ENCODE measurements at places on chromosomes 1 and 21.

DNA sequence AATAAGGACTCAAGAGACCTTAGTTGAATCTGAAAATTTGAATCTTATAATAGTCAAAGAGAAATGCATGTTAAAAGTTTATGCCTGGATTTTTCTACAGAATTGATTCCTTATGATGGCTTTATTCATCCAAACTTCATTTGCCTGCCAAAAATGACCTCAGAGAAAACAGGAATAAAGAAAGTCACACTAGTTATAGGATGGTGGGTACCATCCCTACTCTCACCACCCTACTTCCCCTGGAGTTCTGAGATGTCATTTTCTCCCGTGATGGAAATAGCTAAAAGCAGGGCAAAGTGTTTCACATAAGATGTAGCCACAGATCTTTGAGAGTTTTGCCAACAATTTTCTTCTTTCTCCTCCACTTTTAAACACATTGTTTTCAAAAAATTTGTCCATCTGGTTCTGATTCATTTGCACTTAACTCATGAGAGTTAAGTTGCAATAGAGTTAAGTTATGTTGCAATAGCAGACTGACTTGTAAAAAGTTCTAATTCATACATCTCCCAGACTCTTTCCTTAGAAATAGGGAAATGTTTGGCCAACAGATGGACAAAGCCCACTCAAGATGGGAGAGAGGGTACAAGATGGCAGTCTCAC, 384.6 kb downstream of the PLPP3 start:
- DNase-seq, result no peak

GRCh38 chr1:109906160-109906838, 4.3 kb upstream of the CSF1 start:
- peak; percentile 86 for DNase-seq

DNA sequence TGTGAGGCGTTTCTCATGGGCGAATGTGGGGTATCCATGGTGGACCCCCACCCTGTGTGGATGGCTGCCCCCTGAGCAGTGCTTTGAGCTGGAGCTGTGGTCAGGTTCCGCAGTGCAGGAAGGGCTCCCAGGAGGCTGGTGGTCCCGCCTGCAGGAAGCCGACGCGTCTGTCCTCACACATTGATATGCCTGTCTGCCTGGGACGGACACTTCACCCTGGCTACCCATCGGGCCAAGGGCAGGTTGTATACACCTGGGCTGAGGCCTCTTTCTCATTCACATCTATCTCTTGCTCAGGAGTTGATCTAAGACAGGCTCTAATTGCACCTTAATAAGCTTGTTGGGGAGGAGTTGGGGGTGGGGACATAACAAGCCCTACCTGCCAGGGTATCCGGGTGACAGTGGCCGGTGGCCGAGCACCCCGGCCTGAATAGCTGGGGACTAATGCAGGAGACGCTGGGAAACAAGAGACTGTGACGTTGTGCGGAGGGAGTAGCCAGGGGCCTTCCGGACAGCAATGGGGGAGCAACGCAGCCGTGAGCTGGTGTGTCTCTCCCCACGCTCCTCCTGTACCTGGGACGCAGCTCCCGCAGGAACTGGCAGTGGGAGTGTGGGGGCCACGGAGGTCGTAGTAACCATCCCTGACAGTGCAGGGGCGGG, 21.7 kb downstream of the PDXK start:
- no peak for DNase-seq

- no peak for DNase-seq
Observed at GRCh38 chr21:45442276-45442675, 37.3 kb downstream of the COL18A1 start.

DNA sequence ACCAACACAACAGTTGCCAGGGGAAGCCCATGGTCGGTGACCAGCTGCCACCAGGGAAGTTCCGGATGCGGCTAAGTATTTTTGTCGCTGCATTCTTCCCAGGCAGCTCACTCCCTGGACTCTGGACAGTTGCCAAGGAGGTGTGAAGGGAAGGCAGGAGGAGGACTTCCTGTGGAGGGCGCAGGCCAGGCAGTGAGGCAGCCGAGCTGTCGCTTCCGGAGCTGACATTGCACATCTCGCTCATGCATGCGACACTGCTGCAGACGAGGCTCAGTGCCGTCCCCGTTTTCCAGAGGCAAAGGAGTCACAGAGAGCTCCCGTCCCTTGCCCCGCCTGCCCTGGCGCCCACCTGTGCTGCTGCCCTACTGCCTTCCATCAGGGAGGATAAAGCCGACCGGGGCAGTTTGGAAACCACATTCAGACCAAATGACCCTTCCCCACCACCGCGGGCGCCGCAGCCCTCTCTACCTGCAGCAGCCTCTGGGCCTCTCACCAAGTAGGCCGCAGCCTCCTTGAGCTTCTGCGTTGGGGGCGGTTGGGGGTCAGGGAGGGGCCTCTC, 81.4 kb downstream of the NENF start:
- DNase-seq, result peak; percentile 50

Measured in GM20000 (cell line).